Activated T-cell treated with anti-CD3 and anti-CD28 coated beads for 24 hours (primary cell): ENCODE measurements at places on chromosomes 16 and 17.

DNA sequence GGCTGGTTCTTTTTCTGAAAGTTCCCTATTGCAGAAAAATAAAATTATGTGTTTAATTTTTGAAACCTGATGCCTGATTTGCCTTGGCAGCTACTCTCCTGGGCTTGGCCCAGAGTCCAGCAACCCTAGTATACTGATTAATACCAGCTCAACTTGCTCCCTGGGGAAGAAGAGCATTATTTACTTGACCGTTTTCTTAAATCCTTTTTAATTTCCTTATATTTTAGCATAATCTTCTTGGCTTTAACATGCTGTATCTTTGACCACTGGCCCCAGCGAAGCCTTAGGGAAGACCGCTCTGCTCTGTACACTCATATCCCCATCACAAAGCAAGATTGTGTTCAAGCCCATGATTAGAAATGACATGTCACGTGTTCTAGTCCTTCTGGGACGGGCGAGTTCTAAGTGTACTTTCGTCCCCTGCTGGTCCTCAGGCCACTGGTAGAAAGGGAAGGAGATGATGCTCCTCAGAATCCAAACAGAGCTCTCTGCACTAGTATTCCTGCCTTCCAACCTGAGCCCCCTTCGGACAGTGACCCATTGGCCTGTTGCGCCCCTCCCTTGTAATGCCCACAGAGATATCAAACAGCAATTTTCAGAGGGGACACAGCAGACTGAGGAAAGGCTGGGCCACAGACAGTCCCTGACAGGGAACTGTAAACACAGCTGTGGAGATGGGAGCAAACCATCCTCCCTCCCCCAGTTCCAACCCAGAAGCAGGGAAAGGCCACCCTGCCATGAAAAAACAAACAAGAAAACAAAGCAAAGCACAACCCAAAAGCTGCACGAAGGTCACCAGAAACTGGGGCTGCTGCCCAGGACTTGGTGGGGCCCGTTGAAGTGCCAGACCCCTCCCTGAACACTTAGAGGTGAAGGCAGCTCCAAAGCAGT, 4.3 kb upstream of the EZH1 start:
- DNase-seq = no peak

- no peak for DNase-seq
These were observed 75.6 kb downstream of the MGAT5B start for GRCh38 chr17:76943781-76944213.

DNA sequence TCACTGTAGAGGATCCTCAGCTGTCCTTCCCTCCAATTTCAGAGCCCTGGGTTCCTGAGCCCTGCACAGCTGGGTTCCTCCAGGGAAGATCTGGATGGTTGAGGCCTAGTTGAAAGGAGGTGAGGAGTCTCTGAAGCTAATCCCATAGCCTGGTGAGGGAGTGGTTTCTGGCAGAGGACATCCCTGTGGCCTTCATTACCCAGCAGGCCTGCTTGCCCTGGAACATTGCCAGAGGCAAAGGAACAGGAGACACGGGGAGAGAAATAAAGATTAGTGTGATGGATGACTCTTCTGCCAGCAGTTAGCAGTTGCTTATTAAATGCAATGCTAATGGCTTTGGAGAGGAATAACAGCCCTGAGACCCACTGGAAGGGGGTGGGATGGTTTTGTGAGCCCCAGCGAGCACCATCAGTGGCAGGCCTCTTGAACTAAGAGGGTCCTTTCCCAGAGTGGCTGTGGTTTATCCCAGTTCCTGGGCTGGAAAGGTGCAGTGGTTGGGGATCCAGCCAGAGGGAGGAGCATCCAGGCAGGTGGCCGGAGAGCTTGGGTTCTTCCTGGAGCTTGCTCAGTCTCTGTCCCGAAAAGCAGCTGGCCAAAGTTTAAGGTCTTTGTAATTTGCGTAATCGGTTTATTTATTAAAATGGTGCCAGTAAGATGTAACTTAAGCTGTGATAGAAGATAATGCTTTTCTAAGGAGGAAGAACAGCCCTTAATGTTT, 209.7 kb downstream of the CCDC182 start:
- DNase-seq = no peak

DNA sequence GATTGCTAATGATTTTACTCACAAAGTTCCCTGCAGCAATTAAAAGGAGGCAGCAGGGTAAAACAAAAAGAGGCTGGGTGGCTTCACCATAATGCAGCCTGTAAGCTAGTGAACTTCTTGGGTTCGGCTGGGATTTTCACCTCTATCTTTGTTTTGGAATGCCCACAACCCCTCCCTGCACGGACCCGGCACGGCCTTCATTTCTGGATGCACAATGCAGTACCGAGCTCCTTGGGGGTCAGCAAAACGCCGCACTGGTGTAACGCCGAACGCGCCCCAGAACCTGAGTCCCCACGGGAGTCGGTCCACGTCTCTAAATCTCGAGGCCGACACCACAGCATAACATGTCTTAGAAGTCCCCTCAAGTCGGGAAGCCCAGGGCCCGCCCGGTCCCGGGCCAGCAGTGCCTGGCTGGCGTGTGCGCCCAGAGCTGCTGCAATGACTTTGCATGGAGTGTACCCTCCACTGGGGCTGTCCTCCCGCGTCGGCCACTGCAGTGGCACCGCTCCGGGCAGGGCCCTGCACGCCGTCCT, 759 bp downstream of the UBE2O start:
- DNase-seq = no peak

DNA sequence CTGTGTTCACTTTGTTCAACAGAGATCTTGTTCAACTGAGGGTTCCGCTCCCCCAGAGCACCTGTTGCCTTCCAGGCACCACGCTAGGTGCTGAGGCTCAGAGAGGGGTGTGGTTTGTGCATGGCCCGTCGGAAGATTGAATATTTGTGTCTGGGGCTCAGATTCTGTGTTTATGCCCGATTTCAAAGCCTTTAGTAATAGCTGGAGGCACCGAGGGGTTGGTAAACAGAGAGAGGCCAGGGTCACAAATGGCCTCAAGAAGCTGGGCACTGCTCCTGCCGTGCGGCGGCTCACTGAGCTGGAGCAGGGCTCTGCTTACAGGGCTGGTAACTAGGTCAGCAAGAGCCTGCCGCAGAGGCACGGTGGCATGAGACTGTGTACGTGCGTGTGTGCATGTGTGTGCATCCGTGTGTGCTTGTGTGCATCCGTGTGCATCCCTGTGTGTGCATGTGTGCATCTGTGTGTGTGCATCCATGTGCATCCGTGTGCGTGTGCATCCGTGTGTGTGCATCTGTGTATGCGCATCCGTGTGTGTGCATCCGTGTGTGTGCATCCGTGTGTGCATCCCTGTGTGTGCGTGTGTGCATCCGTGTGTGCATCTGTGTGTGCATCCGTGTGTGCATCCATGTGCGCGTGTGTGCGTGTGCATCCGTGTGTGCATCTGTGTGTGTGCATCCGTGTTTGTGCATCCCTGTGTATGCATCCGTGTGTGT, 5.4 kb downstream of the ITGAE start:
- DNase-seq = no peak

- DNase-seq = no peak
These were observed 40.5 kb upstream of the SKAP1 start for GRCh38 chr17:48470388-48471034.

- DNase-seq = no peak
These were observed 4.4 kb downstream of the CBX4 start for GRCh38 chr17:79834565-79835469.

- DNase-seq = no peak
These were observed 46.5 kb downstream of the ABAT start for GRCh38 chr16:8720967-8721308.

- DNase-seq = no peak
These were observed 151.5 kb downstream of the CEP112 start for GRCh38 chr17:66040402-66040801.
